ENCODE measurements at places on chromosomes 4 and X. TPM values are rescaled to one million over a fixed set of nuclear protein-coding genes. Genes with fewer than 3 reads are reported as not detected.

PTPN13 gene
- total RNA-seq, result 46.9 TPM

QRFPR gene
- total RNA-seq, result not detected

LANCL3 gene
- 0.83 TPM for total RNA-seq

ZCCHC13 gene
- not detected for total RNA-seq

SULT1B1 gene
- 0.59 TPM for total RNA-seq

YY2 gene
- total RNA-seq, result 2.1 TPM

GIMD1 gene
- total RNA-seq, result not detected

PIM2 gene
- total RNA-seq, result 9.5 TPM

PPP2R2C gene
- total RNA-seq, result not detected

IL2RG gene
- not detected for total RNA-seq

SGMS2 gene
- 141 TPM for total RNA-seq

CHRNA9 gene
- not detected for total RNA-seq

TXK gene
- 0.59 TPM for total RNA-seq

NMU gene
- not detected for total RNA-seq

BBS7 gene
- total RNA-seq, result 29.2 TPM

GPR173 gene
- 2.4 TPM for total RNA-seq

GYPE gene
- total RNA-seq, result 0.37 TPM

PPP3CA gene
- 52.9 TPM for total RNA-seq

MID1 gene
- total RNA-seq, result 28.3 TPM

SPACA5 gene
- total RNA-seq, result not detected

CRMP1 gene
- 0.30 TPM for total RNA-seq

ADH1A gene
- not detected for total RNA-seq

KLHL34 gene
- total RNA-seq, result not detected

XAGE1A gene
- total RNA-seq, result not detected

SUPT20HL2 gene
- total RNA-seq, result not detected

ARHGAP6 gene
- 0.30 TPM for total RNA-seq

GDI1 gene
- total RNA-seq, result 174 TPM

GPR34 gene
- total RNA-seq, result under 0.01 TPM

UGT8 gene
- total RNA-seq, result not detected

YIPF6 gene
- 34.0 TPM for total RNA-seq

RAB39B gene
- total RNA-seq, result 0.69 TPM

GATB gene
- total RNA-seq, result 19.1 TPM

ZNF711 gene
- total RNA-seq, result 6.1 TPM

ARHGAP36 gene
- total RNA-seq, result not detected

DACH2 gene
- total RNA-seq, result not detected

PGAM4 gene
- not detected for total RNA-seq

TENM3 gene
- 28.5 TPM for total RNA-seq

Measured in smooth muscle cell of the umbilical artery (primary cell).